HCT116 (cell line): ENCODE measurements at places on chromosomes 11 and 22.

GRCh38 chr11:75374646-75375045 is 23.2 kb upstream of the ARRB1 start:
- no peak overlapping the region for H3K4me3 ChIP-seq
- no peak overlapping the region for H3K27ac ChIP-seq
- H3K4me1 ChIP-seq: peaks cover 20% of the 10 kb centered on the region
- DNase-seq: no peak

- no peak for DNase-seq
- no peaks in the 10 kb centered on the region for H3K4me1 ChIP-seq
- no peak overlapping the region for H3K4me3 ChIP-seq
- no peaks in the 10 kb centered on the region for H3K27me3 ChIP-seq
These were observed 101.7 kb upstream of the TRIM77 start for GRCh38 chr11:89608234-89608966.

GRCh38 chr11:103994094-103994493 is 42.3 kb upstream of the DDI1 start:
- no peak for DNase-seq
- H3K27me3 ChIP-seq: no peaks in the 10 kb centered on the region
- H3K4me3 ChIP-seq: no peak overlapping the region
- H3K27ac ChIP-seq: no peak overlapping the region

DNA sequence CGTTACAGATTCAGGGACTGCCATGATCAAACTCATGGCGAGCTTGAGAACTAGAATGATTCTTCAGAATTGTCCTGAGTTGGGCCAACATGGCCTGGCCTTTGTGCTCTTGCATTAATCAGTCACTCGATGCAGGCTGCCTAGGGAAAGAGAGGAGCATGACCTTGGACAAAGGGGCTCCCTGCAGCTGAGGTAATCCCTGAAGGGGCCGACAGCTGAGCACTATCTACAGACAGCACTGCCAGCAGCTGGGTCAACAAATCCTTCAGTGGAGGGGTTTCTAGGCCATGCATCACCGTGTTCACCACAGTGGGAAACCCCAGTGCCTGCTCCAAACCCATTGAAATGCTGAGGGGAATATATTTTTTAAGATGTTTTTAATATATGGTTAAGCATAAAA is 159.5 kb upstream of the POU2AF2 start:
- no peak overlapping the region for H3K4me3 ChIP-seq
- H3K27ac ChIP-seq: no peak overlapping the region
- H3K27me3 ChIP-seq: peaks cover 33% of the 10 kb centered on the region

- peak overlapping the region; percentile 64 for H3K27ac ChIP-seq
- no peaks in the 10 kb centered on the region for H3K27me3 ChIP-seq
- peak; percentile 41 for DNase-seq
- peaks cover 21% of the 10 kb centered on the region for H3K4me1 ChIP-seq
- no peak overlapping the region for H3K4me3 ChIP-seq
These were observed 56.1 kb upstream of the PTPRJ start for GRCh38 chr11:47924184-47924691.

GRCh38 chr11:1864231-1864630 is 11.3 kb downstream of the LSP1 start:
- no peak overlapping the region for H3K4me3 ChIP-seq
- peaks cover 30% of the 10 kb centered on the region for H3K4me1 ChIP-seq
- H3K36me3 ChIP-seq: no peaks in the 10 kb centered on the region
- no peak for DNase-seq
- no peaks in the 10 kb centered on the region for H3K27me3 ChIP-seq
- peak overlapping the region; percentile 84; the same call in 1 of the 2 replicates for H3K27ac ChIP-seq

- no peaks in the 10 kb centered on the region for H3K4me1 ChIP-seq
- no peaks in the 10 kb centered on the region for H3K27me3 ChIP-seq
- no peak overlapping the region for H3K4me3 ChIP-seq
- no peak overlapping the region for H3K27ac ChIP-seq
These were observed 71.4 kb upstream of the LINC01488 start for GRCh38 chr11:69409812-69410645.
